ENCODE measurements at places on chromosomes 11 and 22.

DNA sequence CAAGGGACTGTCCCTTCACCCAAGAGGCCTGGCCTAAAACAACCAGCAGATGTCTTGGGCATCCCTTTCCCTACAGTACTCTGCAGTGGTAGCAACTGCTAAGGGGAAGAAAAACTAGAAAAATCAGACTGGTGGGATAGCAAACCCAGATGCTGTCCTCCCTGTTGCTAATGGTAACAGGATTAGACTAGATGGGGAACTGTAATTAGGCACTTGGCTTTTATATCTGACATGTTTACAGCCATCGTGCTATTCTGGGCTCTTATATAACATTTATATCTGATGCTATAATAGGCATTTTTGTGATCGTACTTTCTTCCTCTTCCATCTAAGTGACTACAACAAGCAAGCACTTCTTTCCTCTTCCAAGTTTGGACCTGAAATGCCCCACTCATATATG is 316.7 kb downstream of the DLG2 start:
- DNase-seq: no peak

DNA sequence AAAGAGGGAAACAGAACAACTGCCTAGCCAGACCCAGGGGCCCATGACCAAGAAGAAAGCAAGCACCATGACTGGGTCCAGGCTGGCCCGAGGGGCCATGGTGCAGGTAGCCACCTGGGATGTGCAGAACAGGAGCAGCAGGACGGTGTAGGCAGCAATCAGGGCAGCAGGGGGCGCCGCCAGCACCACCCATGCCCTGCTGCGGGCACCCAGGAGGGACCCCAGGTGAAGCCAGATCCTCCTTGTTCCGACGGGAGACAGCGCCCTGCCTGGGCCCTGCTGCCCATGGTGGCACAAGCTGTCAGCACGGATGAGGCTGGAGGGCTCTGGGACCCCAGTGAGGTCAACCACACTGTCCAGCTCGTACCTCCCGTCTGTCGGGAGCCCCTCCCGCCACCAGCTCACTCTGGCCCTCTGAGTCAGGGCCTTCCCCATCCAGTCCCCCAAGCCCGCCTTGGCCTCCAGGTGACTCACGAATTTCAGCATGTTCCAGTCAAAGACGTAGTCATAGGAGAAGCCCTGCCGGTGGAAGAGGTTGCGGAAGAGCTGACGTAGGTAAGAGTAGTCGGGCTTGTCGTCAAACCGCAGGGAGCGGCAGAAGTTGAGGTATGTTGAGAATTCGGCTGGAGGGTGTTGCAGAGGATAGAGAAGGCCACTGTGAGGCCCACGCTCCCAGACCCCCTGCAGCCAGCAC is 18.8 kb downstream of the CSNK1E start:
- DNase-seq: no peak

- no peak for DNase-seq
Observed at GRCh38 chr11:33959855-33960400, 68.1 kb upstream of the LMO2 start.

DNA sequence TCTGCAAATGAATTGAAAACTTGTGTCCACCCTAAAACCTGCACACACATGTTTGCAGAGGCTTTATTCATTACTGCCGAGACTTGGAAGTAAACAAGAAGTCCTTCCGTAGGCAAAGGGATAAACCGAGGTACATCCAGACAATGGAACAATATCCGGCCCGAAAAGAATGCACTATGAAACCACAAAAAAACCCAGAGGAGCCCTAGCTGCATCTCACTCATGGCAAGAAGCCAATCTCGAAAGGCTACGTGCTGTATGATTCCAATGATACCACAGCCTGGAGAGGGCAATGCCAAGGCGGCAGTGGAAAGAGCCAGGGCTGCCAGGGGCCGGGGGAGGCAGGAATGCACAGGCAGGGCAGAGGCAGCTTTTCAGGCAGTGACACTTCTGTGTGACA is 3.2 kb upstream of the MRPL23 start:
- no peak for DNase-seq

GRCh38 chr11:119422809-119423508 is at the start of gene THY1:
Gene THY1, minus strand, starts transcription at chr11:119423172. Its CDS starts 2,267 bp downstream, at chr11:119420905.
- no peak for DNase-seq

DNA sequence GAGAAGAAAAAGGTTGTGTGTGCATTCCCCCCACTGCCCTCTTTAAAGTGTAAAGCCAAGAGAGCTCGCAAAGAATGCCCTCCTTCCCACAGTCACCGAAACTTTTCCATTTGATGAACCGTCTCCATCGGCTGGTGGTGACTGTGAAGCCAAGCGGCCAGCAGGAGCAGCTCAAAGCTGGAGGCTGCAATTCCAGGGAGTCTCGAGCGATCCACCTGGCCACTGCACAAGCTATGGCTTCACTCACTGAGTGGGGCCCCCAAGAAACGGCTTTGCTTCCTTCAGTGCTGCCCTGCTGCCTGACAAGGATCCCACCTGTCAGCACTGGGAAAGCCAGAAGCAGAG is 117.7 kb downstream of the ABTB2 start:
- no peak for DNase-seq

DNA sequence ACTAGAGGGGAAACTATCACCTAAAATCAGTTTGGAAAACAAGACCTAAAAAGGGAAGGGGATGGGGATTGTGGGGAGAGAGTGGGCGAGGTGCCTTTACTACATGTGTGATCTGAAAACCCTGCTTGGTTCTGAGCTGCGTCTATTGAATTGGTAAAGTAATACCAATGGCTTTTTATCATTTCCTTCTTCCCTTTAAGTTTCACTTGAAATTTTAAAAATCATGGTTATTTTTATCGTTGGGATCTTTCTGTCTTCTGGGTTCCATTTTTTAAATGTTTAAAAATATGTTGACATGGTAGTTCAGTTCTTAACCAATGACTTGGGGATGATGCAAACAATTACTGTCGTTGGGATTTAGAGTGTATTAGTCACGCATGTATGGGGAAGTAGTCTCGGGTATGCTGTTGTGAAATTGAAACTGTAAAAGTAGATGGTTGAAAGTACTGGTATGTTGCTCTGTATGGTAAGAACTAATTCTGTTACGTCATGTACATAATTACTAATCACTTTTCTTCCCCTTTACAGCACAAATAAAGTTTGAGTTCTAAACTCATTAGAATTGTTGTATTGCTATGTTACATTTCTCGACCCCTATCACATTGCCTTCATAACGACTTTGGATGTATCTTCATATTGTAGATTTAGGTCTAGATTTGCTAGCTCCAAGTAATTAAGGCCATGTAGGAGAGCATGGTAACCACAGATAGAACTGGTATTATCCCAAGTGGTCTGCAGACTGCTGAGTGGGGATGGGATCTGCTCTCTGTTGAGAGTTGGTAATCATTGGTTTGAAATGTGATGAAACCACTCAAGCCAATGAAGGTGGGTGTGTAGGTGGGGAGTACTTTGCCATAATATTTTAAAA is 3.6 kb downstream of the NEAT1 start:
- DNase-seq: no peak

- DNase-seq: no peak
Observed at GRCh38 chr22:48485149-48486133, 1342.2 kb downstream of the BRD1 start.

GRCh38 chr11:129242855-129243254 is 50.7 kb upstream of the ARHGAP32 start:
- DNase-seq: no peak

GRCh38 chr11:87463486-87464102 is 425.9 kb downstream of the TMEM135 start:
- DNase-seq: no peak

- DNase-seq: no peak
Observed at GRCh38 chr11:104120493-104121137, 43.3 kb downstream of the PDGFD start.

- no peak for DNase-seq
Observed at GRCh38 chr11:78731027-78731426, 156.4 kb upstream of the NARS2 start.

DNA sequence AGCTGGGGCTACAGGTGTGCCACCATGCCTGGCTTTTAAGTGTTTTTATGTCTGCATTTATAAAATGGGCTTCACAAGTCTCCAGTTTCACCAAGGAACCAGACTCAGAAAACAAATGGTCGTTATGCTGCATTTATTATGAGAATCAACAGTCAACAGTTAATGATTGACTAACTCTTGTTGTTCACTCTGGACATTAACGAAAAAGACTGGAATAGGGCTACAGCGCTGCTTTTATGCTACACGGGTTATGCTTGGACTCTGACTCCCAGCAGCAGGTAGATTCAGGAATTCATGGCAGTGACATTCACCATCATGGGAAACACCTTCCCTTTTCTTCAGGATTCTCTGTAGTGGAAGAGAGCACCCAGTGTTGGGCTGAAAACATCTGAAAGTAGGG is 44.4 kb upstream of the CHKA start:
- no peak for DNase-seq

DNA sequence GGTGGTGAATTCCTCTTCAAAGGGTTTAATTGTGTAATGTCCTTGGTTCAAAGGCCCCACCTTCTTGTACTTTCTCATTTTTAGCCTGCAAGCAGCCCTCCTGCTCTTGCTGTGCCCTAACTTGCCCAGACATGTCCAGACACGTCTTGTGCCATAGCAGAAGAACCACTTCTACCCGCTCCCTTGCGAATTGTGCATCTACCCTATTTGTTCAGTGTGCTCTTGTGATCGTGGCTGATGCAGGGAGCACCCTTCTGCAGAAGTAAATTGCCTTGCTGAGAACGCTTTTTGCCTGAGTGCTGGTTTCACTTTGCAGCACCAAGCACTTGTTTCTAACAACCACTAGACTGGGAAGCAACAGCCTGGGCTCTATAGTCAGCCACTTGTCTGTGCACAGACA is 249.4 kb downstream of the SBF2 start:
- DNase-seq: no peak
